ENCODE measurements at places on chromosomes 16 and 17.

DNA sequence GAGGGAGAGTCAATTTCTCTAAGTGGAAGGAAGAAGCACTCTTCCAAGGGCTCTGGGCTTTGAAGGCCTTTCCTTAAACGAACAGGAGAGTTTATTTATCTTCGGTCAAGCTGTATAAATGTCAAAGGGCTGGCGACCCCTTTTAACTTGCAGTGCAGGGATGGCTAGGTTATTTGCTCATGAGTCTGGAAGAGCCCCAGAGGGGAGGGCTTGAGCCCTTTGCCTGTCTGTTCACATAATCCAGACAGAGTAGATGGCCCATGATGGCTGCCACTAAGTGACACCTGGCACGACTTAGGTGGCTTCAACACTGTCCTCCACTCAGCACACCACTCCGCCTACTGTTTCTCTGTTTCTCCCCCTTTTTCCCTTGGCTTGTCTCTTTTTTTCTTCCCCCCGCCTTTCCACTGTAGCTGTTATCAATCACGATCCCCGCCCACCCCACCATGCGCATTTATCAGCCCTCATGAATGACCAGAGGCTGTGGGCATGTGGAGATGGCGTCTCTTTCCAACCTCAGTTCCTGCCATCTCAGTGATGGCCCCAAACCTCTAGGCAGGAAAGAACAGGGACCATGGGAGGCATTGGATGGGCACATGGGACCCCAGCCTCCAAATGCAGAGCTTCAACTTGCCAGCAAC lies 408.7 kb upstream of the TNRC6C start:
- DNase-seq: no peak

DNA sequence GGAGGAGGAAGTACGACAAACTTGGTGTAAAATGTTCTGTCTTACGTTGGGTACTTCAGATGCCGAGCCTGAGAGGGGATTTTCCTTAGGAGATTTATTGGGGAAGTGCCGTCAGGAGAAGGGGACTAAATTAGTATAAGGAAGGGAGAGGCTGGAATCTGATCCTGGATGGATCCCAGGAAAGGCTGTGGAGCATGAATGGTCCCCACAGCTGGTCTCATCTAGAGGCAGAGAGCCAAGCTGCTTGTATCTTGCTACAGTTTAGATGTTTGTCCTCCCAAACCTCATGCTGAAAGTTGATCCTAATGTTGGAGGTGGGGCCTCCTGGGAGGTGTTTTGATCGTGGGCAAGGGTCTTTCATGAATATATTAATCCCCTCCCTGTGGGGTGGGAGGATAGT lies 798.4 kb upstream of the EEF2KMT start:
- DNase-seq: no peak

DNA sequence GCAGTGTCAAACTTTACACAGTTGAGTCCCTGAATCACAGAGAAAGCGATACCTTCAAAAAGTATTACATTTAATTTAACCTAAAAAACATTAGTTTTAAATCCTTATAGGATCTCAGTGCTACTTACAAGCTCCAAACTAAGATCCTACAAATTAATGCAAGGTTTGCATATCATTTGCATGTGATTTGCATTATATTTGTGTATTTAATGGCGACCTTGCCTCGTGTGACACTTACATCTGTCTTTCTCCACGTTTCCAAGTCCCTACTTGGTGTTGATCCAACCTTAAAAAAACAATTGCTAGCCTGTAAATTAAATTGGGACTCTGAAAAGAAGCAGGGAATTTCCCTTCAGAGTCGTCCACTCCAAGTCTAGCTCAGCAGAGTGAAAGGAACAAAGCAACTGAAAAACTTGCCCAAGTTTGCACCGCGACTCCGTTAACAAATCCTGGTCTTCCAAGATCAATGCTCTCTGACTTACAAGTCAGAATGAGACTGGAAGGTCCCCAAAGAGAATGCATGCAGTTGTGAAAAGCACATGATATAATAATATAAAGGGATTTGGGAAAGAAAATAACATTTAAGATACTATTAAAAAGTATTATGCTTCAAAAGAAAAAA lies 739 bp upstream of the FAM117A start:
- DNase-seq: no peak

- DNase-seq: no peak
Observed at GRCh38 chr17:3799181-3799945, 1.6 kb downstream of the ITGAE start.

DNA sequence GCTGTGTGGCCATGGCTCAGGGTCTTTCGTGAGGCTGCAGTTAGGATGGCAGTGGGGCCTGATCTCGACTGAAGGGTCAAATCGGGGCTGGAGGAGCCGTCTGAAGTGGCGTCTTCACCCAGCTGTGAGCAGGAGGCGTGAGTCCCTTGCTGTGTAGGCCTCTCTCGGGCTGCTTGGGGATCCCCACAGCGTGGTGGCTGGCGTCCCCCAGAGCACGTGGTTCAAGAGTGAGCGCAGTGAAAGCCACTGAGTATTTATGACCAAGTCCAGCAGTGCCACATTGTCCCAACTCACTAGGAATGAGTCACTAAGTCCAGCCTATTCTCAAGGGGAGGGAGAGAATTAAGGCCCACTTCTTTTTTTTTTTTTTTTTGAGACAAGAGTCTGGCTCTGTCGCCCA lies 11.7 kb upstream of the TCF25 start:
- no peak for DNase-seq

- DNase-seq: no peak
Observed at GRCh38 chr16:75244844-75245758, 6.3 kb downstream of the BCAR1 start.

- DNase-seq: no peak
Observed at GRCh38 chr16:6576606-6577005, 756.0 kb upstream of the RBFOX1 start.
